Cerebellar nuclear complex (tissue), 1 donor: ENCODE measurements at places on chromosomes 1 and 21.

GRCh38 chr21:46425571-46425970, 33.1 kb upstream of the DIP2A start:
- DNase-seq, result no peak

DNA sequence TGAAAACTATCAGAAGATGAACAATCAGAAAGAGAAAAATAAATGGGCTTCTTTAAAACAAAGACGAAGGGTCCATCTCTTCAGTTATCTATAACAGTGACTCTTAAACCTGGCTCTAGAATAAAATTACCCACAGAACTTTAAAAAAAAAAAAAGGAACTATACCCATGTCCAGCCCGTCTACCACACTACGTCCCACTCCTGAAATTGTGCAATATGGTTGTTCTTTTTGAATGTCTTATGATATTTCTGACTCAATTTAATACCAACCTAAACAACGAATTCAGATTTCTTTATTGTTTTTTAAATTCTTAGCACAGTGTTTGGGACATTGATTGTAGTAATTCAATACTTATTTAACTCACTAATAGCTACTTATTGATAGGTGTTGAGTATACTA, 246.3 kb downstream of the DPYD start:
- no peak for DNase-seq

DNA sequence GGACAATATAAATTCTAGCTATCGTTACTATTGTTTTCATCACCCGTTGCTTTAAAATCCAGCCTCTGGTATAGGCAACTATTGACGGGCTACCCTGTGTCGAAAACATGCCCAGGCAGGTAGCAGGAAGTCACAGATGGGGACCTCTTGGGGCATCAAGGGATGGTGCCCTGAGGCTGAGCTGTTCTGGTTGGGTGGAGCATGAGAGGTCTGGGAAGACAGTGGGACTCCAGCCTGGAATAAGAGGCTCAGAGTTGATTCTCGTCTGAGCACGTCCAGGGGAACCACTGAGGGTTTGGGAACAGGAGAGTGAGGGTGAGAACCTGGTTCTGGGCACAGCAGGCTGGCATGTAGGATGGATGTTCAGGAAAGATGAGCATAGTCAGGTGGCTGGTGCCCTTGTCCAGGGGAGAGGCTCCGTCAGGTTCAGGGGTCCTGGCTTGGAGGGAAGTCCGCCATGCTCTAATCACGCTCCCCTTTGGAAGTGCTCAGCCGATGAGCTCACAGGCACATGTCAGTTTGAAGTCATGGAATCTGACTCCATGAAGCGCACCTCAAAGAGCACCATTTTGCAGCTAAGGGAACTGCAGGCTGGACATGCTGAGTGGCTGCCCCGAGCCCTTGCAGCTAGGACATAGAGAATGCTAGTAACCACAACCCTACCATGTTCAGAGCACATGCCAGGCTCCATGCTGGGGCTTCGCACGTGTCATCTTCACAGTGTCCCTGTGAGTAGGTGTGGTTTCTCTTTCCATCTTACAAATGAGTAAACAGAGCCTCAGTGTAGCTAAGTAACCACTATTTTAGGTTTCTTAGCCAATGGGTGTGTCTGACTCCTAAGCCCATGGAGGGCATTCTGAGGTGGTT, 21.0 kb downstream of the PCSK9 start:
- no peak for DNase-seq

- no peak for DNase-seq
These were observed 37.6 kb upstream of the GNPAT start for GRCh38 chr1:231203259-231204057.

DNA sequence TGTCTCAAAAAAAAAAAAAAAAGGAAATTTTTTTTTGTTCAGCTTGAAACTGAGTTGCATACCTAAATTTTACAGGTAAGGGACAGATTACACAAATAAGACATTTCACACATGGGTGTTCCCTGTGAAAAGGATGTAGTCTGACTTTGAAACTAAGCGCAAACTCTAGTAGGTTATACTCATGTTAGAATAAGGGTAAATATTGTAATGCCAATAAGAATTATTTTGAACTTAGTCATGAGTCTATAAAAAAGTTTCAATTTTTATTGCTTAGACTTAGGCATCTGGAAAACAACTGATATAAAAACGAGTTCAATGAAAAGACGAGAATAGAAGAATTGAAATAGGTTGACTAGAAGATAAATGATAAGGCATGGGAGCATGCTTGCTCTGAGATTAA, 122.3 kb downstream of the HMCN1 start:
- DNase-seq, result no peak

- no peak for DNase-seq
These were observed 293.5 kb downstream of the NTNG1 start for GRCh38 chr1:107434361-107434693.

GRCh38 chr1:26761217-26761616, 26.5 kb upstream of the PIGV start:
- DNase-seq, result peak; percentile 4

- no peak for DNase-seq
These were observed 17.8 kb downstream of the TBX19 start for GRCh38 chr1:168298446-168298845.

- no peak for DNase-seq
These were observed 43.2 kb downstream of the SLC44A3 start for GRCh38 chr1:94863297-94863911.
